ENCODE measurements at places on chromosomes 13 and 19. TPM values are rescaled to one million over a fixed set of nuclear protein-coding genes. Genes with fewer than 3 reads are reported as not detected.

The MEDAG gene
- 7.8 TPM for total RNA-seq

The TMEM150B gene
- 0.38 TPM for total RNA-seq

The ZNF534 gene
- 0.11 TPM for total RNA-seq

The BIVM gene
- 17.2 TPM for total RNA-seq

The ZNF497 gene
- 0.12 TPM for total RNA-seq

The JOSD2 gene
- 39.6 TPM for total RNA-seq

GRCh38 chr13:109198585-109198984 is 569.2 kb downstream of the MYO16 start:
- H3K4me3 ChIP-seq, result no peak overlapping the region
- no peak overlapping the region for H3K27ac ChIP-seq
- no peak for DNase-seq
- H3K4me1 ChIP-seq, result no peaks in the 10 kb centered on the region
- no peaks in the 10 kb centered on the region for H3K27me3 ChIP-seq

DNA sequence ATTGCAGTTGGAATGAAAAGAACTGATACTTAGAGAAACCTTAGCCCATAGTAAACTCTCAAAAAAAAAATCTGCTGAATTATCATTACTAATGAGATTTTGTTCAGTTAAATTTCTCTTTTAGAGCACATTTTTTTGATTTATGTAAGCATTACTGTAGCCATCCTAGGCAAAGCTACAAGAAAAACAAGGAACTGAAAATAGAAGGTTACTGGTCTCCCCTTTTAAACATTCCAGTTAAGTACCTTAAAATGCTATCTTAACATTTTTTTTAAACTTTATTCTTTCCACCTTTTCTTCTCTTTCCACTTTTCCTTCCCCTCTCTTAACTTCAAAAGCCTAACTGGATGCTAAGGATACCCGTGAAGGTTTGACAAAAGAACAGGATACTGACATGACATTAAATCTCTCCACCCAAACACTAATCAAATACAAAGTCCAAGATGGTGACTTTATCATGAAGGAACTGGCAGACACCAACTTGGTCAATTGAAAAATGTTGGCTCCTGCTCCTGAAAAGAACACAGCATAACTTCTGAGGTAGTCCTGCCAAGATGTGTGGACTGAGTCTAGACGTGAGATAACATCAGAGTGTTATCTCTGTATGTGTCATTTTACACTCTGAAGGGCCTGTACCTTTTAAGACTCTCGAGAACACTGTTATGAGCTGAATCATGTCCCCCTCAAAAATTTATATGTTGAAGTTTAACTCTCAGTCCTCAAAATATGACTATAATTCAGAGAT is 29.5 kb upstream of the SACS start:
- H3K4me1 ChIP-seq, result peaks cover 39% of the 10 kb centered on the region
- no peak overlapping the region for H3K4me3 ChIP-seq
- no peak for DNase-seq
- no peaks in the 10 kb centered on the region for H3K36me3 ChIP-seq
- H3K27me3 ChIP-seq, result no peaks in the 10 kb centered on the region

- DNase-seq, result no peak
- no peak overlapping the region for H3K4me3 ChIP-seq
- no peaks in the 10 kb centered on the region for H3K4me1 ChIP-seq
- no peaks in the 10 kb centered on the region for H3K27me3 ChIP-seq
Observed at GRCh38 chr13:103812971-103813370, 746.8 kb upstream of the SLC10A2 start.

- no peak overlapping the region for H3K27ac ChIP-seq
- H3K4me1 ChIP-seq, result peaks cover 12% of the 10 kb centered on the region
- no peaks in the 10 kb centered on the region for H3K36me3 ChIP-seq
- no peak for DNase-seq
- no peak overlapping the region for H3K4me3 ChIP-seq
Observed at GRCh38 chr13:98214008-98214643, 37.1 kb upstream of the RNF113B start.

DNA sequence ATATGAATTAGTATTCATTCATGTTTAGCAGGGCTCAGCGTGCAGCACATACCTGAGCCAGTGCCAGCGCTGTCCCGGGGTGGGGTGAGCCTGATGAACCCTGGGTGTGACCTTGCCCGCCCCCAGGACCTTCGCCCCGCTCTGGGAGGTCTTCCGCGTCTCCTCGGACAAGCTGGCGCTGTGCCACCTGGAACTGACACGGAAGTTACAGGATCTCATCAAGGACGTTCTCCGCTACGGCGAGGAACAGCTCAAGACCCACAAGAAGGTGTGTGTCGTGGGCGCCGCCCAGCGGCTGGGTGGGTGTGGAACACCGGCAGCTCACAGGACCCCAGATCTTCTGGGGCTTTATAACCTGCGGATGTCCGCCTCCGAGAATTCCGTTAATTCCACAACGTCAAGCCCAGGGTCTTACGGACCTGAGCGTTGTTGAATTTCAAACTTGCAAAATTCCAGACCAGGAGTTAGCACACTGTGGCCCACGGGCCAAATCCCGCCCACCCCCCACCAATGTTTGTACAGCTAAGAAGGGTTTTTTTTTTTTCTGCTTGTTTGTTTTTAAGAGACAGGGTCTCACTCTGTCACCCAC is 15.4 kb downstream of the FCHO1 start:
- H3K27me3 ChIP-seq, result no peaks in the 10 kb centered on the region

DNA sequence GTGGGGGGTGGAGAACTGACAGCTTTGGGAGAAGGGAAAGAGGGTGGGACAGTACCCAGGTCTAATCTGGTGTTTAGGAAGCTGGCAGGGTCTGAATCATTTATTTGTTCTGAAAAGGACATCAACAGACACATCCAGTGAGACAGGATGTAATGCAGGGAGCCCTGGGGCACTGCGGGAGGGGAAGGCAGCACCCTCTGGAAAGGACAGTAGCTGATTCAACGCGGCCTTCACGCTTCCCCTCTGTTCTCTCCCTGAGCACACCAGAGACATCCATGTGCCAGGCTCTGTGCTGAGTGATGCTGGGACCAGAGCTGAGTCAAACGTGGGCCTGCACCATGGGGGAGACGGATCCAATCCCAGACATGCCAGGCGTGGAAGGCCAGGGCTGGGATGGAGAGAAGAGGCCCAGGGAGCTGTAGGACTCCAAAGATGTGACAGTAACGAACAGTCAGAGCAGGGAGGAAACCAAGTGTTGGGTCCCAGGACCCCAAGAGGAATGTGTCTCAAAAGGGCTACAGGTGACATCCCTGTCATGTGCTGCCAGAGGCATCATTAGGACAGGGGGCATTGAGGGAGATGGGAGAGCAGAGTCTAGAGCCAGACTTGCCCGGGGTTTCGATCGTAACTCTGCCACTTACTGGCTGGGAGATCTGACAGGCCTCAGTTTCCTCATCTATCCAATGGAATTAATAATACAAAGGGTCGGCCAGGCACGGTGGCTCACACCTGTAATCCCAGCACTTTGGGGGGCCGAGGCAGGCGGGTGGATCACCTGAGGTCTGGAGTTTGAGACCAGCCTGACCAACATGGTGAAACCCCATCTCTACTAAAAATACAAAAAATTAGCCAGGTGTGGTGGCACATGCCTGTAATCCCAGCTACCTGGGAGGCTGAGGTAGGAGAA is 1.7 kb downstream of the ETFB start:
- no peak for DNase-seq
- H3K4me1 ChIP-seq, result peaks cover 18% of the 10 kb centered on the region
- no peaks in the 10 kb centered on the region for H3K36me3 ChIP-seq
- no peaks in the 10 kb centered on the region for H3K27me3 ChIP-seq

DNA sequence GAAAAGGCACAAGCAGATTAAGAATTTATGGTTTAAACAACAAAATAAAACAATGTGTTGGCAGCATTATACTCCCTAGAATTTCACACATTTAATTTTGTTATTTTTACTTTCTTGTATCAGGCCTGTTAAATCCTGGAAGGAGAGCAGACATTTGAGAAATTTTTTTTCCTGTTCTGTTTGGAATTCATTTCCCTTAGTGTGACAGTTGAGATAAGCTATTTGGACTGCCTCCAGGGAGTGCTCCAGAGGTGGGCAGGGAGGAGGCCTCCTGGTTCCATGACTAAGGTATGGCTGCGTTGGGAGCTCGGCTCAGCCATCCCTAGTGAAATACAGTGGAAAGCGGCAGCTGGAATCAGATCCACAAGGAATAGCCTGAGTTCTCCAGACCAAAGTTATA is 185.7 kb downstream of the KCNRG start:
- no peaks in the 10 kb centered on the region for H3K4me1 ChIP-seq
- no peaks in the 10 kb centered on the region for H3K36me3 ChIP-seq
